Epithelial cell of proximal tubule (primary cell): ENCODE measurements at places on chromosomes 6 and 20.

GRCh38 chr6:165985806-165986299 lies 181.8 kb downstream of the TBXT start:
- no peak for DNase-seq

DNA sequence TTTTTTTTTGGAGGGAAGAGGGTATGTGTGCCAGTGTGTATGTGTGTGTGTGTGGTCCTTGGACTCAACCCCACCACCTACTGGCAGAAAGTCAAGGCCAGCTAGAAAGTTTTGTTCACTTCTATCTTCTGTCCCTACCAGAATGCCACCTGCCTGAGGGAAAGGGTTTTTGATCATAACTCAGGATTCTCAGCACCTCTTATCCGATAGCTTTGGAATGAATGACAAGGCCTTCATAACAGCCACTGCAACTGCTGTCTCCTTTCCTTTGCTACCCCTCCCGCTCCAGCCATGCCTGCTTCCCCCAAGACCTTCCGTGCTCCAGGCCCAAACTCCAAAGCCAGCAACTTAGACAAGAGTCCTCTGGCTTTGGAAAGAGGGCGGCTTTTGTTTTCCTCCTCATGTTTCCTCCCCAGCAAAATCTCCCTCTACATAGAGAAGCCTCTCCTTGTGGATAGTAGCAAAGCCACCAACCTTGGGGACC lies 18.7 kb downstream of the BTN3A1 start:
- no peak for DNase-seq

- no peak for DNase-seq
These were observed 812 bp downstream of the MYMX start for GRCh38 chr6:44217332-44218143.

DNA sequence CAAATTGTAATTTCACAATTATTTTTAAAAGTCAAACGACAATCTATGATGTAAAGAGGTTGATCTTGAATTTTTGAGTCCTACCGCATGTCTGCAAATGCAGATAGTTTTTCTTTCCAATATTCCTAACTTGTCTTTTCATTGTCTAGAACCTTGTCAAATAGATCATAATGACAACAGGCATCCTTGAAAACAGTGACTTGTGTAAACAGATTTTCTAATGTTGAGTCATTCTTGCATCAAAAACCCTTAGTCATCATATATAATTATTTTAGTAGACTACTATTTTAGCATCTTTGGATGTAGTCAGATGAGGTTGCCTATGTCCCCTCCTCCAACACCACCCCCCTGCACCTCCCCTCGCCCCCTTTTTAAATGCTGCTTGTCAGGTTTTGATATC lies 43.8 kb downstream of the BMP6 start:
- DNase-seq: no peak

- DNase-seq: no peak
These were observed 404.7 kb upstream of the RUNX2 start for GRCh38 chr6:44923444-44923843.

- DNase-seq: no peak
These were observed 13.4 kb upstream of the OCSTAMP start for GRCh38 chr20:46563860-46564221.

GRCh38 chr6:3328145-3328544 lies 69.4 kb downstream of the PSMG4 start:
- no peak for DNase-seq

GRCh38 chr6:29941016-29941415 lies 1.3 kb upstream of the HLA-A start:
- DNase-seq: no peak

- DNase-seq: no peak
These were observed 660.4 kb upstream of the GJE1 start for GRCh38 chr6:141472162-141472928.

GRCh38 chr20:53002786-53003185 lies 30.6 kb downstream of the TSHZ2 start:
- no peak for DNase-seq

- no peak for DNase-seq
These were observed 720 bp downstream of the PCED1A start for GRCh38 chr20:2839732-2840137.

GRCh38 chr20:61953037-61954021 lies 112.4 kb downstream of the TAF4 start:
- DNase-seq: no peak

DNA sequence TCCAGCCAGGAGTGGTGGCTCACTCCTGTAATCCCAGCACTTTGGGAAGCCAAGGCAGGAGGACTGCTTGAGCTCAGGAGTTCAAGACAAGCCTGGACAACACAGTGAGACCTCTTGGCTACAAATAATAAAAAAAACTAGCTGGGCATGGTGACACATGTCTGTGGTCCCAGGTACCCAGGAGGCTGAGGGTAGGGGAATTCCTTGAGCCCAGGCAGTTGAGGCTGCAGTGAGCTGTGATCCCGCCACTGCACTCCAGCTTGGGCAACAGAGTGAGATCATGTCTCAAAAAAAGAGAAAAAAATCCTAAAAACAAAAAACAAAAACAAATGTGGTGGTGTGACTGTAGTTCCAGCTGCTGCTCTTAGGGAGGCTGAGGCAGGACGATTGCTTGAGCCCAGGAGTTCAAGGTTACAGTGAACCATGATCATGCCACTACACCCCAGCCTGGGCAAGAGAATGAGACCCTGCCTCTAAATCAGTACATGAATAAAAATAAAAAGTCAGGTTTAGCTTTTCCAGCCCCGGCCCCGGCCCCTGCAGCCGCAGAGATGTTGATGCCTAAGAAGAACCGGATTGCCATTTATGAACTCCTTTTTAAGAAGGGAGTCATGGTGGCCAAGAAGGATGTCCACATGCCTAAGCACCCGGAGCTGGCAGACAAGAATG lies 13.5 kb upstream of the SNRPC start:
- no peak for DNase-seq

GRCh38 chr20:49230021-49230420 lies 10.8 kb downstream of the DDX27 start:
- DNase-seq: no peak

GRCh38 chr6:53335224-53335994 lies 13.3 kb downstream of the ELOVL5 start:
- DNase-seq: no peak

DNA sequence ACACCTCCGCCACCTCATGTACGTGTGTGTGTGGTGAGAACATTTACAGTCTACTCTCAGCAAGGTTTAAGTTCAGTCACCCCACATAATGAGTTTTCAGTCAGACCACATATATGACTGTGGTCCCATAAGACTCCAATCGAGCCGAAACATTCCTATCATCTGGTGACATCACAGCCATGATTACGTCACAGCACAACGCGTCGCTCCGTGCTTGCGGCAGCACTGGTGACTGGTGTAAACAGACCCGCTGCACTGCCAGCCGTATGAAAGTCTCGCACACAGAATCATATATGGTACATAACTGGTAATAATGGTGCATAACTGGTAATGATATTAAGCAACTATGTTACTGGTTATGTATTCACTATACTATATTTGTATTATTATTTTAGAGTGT lies 150.7 kb downstream of the DLL1 start:
- DNase-seq: no peak

DNA sequence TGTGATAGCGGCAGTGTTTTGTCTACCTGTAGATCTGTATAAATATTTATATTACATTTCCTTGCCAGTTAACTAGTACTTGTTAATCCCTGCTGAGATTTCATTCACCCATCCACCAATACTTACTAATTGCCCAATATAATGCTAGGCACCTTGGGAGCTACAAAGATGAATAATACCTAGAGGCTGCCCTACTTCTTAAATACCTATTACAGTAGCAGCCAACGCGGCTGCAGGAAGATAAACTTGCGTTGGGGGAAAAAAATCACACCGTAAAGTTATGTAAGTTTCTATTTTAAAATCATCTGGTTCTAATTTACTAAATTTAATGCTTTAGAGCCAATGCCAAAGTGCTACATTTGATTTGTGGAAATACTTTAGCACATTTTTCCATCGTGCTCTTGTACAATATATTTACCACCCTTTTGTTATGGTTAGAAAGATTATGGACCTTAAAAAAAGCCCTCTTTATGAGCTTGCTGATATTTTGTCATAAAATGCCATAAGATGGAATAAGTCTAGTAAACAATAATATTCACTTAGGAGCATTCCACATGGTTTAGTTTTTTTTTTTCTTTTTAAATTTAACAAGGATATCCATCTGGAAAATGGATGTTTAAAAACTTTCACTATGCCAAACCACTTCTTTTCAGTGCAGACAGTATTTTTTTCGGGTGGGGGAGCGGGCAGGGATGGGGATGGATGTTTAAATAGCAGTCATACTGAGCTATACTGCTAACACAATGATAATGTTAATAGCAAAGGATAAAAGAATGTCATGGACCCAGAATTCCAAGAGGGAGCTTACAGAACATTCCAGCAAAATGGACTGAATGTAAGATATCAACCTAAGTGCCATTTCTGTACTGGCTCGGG lies 13.2 kb upstream of the NEDD9 start:
- no peak for DNase-seq

DNA sequence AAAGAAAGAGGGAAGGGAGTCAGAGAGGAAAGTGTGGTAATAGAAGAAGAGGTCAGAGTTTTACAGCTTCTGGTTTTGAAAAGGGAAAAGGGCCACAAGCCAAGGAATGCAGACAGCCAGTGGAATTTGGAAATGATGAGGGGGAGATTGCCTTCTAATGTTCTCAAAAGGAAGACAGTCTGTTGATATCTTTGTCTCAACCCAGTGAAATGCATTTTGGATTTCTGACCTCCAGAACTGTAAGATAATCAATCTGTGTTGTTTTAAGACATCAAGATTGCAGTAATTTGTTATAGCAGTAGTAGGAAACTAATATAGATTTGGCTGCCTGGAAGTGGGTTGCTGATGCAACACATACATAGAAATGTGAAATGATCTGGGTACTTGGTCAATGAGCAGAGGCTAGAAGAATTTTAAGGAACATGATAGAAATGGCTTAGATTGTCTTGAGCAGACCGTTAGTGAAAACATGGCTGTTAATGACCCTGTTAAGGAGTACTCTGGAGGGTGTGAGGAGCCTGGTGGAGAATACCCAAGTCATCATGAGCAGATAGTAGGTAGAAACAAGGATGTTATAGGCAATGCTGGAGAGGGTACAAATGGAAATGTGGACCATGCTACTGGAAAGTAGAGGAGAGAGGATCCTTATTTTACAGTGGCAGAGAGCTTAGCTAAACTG lies 255.8 kb upstream of the RAB32 start:
- DNase-seq: no peak

- no peak for DNase-seq
These were observed 28.8 kb upstream of the TULP4 start for GRCh38 chr6:158283304-158283980.

DNA sequence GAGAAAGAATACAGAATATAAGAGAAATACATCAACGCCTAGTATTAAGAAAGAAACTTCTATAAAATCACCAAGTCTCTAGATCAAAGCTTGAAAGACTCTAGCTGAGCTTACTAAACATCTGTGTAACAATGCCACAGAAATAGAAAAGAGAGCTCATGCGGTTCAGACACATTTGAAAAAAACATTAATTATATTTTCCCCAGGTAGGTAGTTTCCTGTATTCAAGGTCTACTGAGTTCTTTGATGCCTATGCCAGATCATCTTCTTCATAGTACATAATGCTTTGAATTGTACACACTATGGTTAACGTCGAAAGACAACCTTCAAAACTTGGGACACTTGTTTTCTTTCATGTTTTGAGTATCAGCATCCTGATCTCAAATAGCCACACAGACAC lies 11.3 kb downstream of the MOXD1 start:
- no peak for DNase-seq

DNA sequence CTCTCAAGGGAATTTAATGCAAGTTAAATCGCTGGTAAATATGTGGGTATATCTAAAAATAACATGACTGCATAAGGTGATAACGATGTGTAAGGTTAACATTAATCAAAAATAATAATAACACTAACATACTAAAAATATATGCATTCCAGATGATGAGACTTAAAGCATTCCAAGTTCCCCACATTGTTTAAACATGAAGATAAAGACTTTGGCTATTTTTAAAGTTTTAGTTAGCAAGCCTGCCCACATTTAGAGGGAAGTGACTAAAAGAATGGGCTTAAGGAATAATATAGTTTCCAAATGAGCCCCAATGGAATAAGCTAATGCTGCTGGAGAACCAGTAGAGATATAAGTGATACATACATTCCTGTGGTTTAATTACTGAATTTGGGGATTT lies 941.3 kb downstream of the TBC1D32 start:
- DNase-seq: no peak

DNA sequence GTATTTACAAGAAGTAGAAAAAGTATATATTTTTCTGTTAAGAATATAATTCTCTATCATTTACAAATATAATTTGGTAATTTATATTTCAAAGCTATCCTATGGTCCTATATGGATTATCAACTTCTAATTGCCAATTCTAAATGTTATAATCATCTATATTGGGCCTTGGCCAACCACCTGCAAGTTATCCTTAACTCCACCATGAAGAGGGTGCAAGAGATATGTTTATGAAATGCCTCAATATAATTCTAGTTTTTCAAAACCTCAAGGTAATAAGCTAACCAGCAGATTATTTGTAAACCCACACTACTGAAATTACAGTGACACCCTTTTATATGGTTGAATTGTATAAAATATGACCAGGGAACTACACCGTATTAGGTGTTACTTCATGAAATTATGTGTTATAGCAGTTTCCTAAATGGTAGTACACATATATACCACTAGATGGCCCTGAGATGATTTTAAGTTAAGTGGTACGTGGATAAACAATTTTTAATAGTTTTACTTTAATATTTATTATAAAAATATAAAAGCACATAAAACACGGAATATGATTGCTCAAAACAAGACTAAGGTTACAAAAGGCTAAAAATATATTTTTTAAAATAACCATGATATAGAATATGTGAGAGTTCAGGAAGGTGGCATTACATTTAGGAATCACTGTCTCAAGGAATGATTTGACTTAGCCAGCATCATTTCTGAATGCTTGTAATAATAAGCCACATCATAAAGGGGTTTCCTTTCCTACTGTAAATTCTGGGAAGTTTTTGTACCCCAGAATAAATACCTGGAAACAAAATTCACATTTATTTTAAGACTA lies 9.8 kb upstream of the PNISR start:
- no peak for DNase-seq

DNA sequence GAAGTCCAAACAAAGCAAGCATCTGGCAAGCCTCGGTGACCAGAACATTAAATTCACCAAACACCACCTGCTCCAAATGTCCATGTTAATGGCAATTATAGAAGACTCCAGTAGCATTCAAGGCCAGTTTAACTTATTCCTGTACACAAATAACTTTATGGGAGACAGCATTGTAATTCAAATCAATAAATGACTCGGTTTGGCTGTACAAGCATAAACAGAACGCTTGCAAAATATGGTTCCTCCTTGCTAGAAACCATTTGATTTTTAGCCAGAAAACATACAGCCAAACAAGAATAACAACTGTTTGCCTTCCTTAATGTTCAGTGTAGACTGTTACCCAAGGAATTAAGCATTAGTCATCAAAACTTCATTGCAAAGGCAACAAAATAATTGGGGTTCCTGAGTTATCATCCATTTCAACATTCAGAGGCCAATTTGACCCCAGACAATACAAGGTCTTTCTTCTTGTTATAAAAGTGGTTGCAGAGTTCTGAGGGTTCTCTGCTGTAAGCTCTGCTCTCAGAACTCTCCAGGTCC lies 125.1 kb downstream of the BFSP1 start:
- DNase-seq: no peak

GRCh38 chr20:34001378-34001777 lies 7.7 kb downstream of the RALY start:
- no peak for DNase-seq
